ENCODE measurements at places on chromosomes 3 and 15.

- DNase-seq = peak; percentile 50
These were observed 16.0 kb upstream of the CPEB1 start for GRCh38 chr15:82663186-82663600.

- DNase-seq = no peak
These were observed 21.8 kb downstream of the SLC6A11 start for GRCh38 chr3:10837849-10838248.

GRCh38 chr3:39063143-39063542, 11.3 kb downstream of the WDR48 start:
- no peak for DNase-seq

DNA sequence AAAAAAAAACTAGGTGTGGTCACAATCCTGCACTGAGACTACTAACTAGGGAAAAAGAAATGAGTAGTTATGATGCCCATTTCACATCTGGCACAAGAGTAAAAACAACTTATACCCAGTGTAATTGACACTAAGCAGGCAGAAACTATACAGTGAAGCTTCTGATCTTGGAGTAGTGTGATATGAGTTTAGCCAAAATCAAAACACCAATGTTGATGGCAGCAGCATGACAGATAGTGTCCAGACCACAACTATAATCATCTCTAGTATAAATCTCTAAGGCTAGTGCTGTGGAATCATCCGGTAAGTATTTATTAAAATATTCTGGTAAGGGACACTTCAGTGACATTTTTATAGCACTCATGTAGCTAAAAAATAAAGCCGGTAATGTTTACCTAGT, 108.5 kb upstream of the EPHA6 start:
- no peak for DNase-seq

- peak; percentile 92 for DNase-seq
These were observed 127.4 kb upstream of the ABHD17C start for GRCh38 chr15:80567721-80568157.

GRCh38 chr15:90895571-90896117, 7.5 kb upstream of the MAN2A2 start:
- DNase-seq = no peak

DNA sequence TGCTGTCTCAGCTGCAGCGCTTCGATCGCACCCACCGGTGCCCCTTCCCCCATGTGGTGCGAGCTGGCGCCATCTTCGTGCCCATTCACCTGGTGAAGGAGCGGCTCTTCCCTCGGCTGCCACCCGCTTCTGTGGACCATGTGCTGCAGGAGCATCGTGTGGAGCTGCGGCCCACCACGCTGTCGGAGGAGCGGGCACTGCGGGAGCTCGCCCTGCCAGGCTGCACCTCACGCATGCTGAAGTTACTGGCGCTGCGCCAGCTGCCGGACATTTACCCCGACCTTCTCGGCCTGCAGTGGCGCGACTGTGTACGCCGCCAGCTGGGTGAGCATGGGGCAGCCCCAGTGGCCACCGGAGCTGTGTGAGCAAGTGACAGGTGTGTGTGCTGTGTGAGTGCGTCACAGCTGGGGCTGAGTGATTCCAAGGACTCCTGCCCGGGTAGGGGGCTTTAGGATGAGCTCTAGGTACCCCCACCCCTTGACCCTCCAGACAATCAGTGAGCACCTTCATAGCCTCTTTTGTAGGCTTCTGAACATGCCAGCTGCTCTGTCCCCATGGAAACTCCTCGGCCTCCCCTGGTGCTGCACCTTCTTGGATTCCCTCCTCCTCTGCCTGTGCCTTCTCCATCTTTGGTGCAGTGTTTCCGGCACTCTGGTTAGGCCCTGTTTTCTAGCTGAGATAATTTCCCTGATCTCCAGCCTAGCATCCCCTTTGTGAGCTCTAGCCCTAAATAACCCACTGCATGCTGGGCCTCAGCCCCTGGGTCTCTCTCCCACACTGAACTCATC, 7.0 kb downstream of the C15orf39 start:
- DNase-seq = no peak

Data from cardiac fibroblast (primary cell).